ENCODE measurements at places on chromosomes 16 and 17.

GRCh38 chr17:57369509-57369945 is 113.2 kb downstream of the MSI2 start:
- DNase-seq = no peak

- no peak for DNase-seq
Measured at GRCh38 chr17:40854175-40854814, 12.7 kb downstream of the KRT12 start.

DNA sequence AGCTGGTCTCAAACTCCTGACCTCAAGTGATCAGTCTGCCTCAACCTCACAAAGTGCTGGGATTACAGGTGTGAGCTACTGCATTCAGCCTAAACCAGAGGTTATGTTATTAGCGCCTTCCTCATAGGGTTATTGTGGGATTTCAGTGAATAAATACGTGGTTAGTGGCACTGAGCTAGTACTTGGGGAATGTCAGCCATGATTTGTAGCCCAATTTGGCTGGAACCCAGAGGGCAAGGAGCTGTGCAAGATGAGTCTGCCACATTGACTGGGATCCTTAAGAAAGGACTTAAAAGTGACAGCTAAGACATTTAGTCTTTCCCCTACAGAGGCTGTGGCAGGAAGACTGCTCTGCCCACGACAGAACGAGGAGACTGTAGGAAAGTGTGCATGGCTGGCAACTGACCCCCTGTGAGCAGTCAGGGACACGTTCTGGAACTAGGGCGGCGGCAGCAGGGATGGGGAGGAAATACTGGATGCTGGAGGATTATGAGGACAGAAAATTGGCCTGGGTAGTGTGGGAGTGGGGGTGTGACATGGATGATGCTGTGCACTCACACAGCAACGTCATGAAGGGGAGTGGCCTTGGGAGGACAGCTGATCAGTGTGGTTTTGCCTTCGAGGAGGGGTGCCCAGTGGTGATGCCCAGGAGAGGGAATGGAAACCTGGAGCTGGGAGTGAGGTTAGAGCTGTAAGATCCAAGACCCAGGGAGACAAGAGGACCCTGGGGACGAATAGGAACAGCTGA is 14.6 kb downstream of the ATP5PD start:
- peak; percentile 69 for DNase-seq

DNA sequence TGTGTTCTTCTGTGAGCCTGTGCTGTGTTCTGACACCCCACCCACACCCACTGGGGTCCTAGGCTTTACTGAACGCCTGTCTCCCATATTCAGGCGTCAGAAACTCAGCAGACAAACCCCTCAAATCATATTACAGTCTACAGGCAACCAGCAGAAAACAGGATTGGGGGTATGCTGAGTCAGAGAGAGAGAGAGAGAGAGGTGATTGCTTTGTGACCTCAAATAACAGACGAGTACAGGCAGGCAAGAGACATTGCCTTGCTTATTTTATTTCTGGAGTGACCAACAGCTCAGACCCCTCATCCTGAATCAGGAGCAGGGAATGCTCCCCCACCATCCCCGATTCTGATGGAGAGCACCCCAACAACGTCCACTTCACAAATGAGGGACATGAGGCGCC is 473.9 kb downstream of the PMP22 start:
- no peak for DNase-seq

GRCh38 chr17:55456307-55457240 is 34.9 kb upstream of the MMD start:
- no peak for DNase-seq

- no peak for DNase-seq
Measured at GRCh38 chr17:36934692-36935630, 2.3 kb upstream of the LHX1 start.

DNA sequence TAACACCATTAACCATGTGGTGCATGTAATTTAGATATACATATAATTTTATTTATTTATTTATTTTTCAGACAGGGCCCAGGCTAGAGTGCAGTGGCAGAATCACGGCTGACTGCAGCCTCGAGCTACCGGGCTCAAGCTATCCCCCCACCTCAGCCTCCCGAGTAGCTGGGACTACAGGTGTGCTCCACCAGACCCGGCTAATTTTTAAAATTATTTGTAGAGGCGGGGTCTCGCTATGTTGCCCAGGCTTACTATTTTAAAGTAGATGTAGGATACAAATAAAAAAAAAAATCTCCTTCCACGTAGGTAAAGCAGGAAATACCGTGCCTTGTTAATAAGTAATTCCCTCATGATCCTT is 446 bp upstream of the COQ7 start:
- DNase-seq = no peak
